ENCODE measurements at places on chromosomes 5 and 9. TPM values are rescaled to one million over a fixed set of nuclear protein-coding genes. Genes with fewer than 3 reads are reported as not detected.

Gene TAF11L10
- not detected for total RNA-seq

Gene TLE1
- 65.3 TPM for total RNA-seq

Gene FAM120AOS
- total RNA-seq, result 54.0 TPM

Gene ZNF883
- total RNA-seq, result 14.9 TPM

Gene TCF7
- 6.2 TPM for total RNA-seq

Gene TMC1
- total RNA-seq, result 0.39 TPM

Gene LRRC14B
- 0.50 TPM for total RNA-seq

Gene GRIA1
- 50.9 TPM for total RNA-seq

Gene ALDOB
- 0.40 TPM for total RNA-seq

Gene ACSL6
- 27.9 TPM for total RNA-seq

Gene SLC31A1
- 19.5 TPM for total RNA-seq

Gene GRIN1
- total RNA-seq, result 99.0 TPM

Gene OCLN
- 10.0 TPM for total RNA-seq

Gene DAB2
- 68.0 TPM for total RNA-seq

Gene CXXC5
- 71.5 TPM for total RNA-seq

Gene CDH10
- total RNA-seq, result 12.0 TPM

Gene OGN
- total RNA-seq, result 1,092 TPM

Gene FREM1
- 20.8 TPM for total RNA-seq

Gene CBY3
- not detected for total RNA-seq

Gene OR1Q1
- total RNA-seq, result not detected

Gene SPATA6L
- total RNA-seq, result 7.9 TPM

Gene LEAP2
- 0.79 TPM for total RNA-seq

Gene LCP2
- 6.4 TPM for total RNA-seq

Gene SPATA9
- 0.40 TPM for total RNA-seq

Gene CDK9
- 59.7 TPM for total RNA-seq

Gene ASTN2
- total RNA-seq, result 48.8 TPM

Gene IFNE
- total RNA-seq, result not detected

Gene GCNT4
- 1.5 TPM for total RNA-seq

Gene C9orf43
- total RNA-seq, result 0.88 TPM

Gene FOXI1
- not detected for total RNA-seq

Gene KIF27
- 19.4 TPM for total RNA-seq

Gene RECK
- total RNA-seq, result 19.4 TPM

Gene CCDC183
- total RNA-seq, result 0.89 TPM

Gene ADAMTS12
- total RNA-seq, result 44.5 TPM

Gene C5orf24
- 97.6 TPM for total RNA-seq

Gene IL13
- total RNA-seq, result not detected

Gene SHOC1
- not detected for total RNA-seq
